Heart right ventricle (tissue), 16 donors: ENCODE measurements at places on chromosomes 16 and 17. TPM values are rescaled to one million over a fixed set of nuclear protein-coding genes. Genes with fewer than 3 reads are reported as not detected.

Gene C16orf86
- total RNA-seq: 2.8 TPM

Gene TSPOAP1
- total RNA-seq: 15.8 TPM

Gene RUNDC1
- total RNA-seq: 10.2 TPM

- DNase-seq: no peak
Observed at GRCh38 chr17:4405038-4405669, 28.6 kb upstream of the SPNS3 start.

- no peak for DNase-seq
Observed at GRCh38 chr16:31452631-31453106, 6.6 kb upstream of the ARMC5 start.

DNA sequence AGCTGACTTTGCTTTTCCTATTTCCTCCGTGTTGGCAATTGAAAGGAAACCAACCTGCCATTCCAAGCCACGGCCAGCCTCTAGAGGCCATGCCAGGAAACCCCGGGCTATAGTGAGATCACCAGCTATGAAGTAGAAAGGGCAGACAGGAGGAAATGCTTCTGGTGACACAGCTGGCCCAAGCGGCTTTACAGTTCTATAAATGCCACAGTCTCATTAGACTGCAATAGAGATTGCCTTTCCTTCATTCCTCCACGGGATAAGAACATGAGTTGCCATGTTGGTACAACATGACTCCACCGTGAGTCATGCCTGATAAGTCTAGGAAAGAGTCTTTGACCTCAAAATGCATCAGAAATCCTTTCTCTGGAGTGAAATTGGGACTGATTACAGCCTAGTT, 384.9 kb downstream of the GRIN2A start:
- peak; percentile 21 for DNase-seq

GRCh38 chr17:2395258-2396181, 5.3 kb downstream of the MNT start:
- DNase-seq: no peak

GRCh38 chr17:44878627-44879221, 20.5 kb downstream of the EFTUD2 start:
- DNase-seq: no peak

DNA sequence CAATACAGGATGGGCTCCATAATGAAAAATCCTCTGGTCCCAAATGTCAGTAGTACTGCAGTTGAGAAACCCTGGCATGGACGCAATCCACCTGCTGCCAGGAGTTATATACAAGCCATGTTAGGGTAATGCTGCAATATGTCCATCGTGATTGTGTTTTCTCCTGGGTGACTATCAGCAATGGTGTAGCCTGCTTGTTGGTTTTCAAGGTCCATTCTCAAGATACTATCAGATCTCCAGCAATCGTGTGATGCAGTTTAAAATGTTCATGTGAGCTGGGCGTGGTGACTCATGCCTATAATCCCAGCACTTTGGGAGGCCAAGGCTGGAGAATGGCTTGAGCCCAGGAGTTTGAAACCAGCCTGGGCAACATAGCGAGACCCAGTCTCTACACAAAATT, 24.0 kb downstream of the ABCC1 start:
- no peak for DNase-seq

DNA sequence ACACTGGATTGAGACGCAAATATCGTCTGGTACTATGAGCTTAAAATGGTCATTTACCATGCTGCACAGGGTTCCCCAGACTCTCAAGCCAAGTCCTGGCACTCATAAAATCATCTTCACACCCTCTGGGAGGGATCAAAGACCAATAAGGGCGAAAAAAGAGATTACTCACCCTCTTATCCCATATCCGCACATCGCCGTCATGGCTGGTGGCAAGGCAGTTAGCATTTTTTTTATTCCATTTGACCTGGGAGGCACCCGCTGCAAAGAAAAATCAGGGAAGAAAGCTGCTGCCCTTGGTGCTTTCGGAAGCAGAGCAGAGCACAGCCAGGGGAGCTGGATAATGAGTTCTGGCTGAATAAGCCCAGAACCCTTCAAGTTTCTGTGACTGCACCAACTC, 42.4 kb downstream of the WDR59 start:
- DNase-seq: no peak
